Stimulated activated CD4-positive, alpha-beta T cell treated with anti-CD3 and anti-CD28 coated beads, Interleukin-4, amount 100 ng/mL, for 1 hour (primary cell): ENCODE measurements at places on chromosomes 1 and 21.

GRCh38 chr1:210342986-210343780 lies 14.5 kb downstream of the HHAT start:
- no peak for DNase-seq

DNA sequence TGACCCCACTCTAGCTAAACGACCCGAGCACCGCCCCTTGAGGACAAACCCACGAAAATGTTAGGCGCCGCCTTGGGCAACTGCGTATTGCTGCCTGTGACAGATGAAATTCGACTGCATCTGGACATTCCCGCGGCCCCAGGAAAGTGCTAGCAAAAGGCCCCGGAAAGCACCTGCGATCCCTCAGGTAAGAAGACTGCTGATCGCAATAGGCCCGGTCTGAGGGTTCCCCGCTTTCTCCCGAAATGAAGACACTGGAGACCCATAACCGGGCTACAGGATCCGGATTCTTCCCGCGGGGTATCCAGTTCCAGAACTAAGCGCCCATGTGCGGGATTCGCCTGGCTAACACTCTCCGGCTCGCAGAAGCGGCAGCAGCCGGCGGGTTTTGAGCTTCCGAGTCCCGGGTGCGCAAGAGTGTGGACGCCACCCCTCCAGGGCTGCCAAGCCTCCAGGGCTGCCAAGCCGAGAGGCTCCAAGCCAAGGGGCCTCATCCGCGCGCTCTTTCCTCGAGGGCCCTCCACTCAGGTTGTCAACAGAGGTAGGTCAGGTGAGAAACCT lies 157.9 kb upstream of the NBPF11 start:
- no peak for DNase-seq

DNA sequence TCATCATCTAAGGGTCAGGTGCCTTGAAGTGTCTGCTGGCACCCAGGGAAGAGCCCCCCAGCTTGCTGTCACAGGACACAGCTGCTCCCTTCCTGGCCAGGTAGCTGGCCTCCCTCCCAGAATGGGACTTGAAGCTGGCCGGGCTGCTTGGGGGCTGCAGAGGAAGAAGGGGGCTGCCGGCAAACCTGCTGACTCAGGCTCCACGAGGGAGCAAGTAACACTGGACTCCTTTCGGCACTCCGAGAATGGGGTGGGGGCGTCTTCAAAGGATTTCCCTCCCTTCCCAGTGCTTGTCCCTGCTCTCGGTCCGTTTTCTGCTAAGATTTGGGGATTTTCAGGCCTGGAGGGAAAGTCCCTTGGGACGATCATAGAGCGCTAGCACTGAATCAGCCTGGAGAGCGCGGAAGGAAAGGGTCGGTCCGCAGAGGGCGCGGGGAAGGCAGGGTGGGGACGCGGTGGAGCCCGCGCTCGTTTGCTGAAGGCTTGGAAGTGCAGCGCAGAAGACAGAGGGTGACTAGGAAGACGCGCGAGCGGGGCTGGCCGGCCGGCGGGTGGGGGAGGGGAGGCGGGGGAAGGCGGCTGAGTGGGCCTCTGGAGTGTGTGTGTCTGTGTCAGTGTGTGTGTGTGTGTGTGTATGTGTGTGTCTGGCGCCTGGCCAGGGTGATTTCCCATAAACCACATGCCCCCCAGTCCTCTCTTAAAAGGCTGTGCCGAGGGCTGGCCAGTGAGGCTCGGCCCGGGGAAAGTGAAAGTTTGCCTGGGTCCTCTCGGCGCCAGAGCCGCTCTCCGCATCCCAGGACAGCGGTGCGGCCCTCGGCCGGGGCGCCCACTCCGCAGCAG lies at the start of gene CSF1:
TSS of gene CSF1 (plus strand) at position 727 of the 840 bp plus-strand sequence. CDS start 175 bp downstream, outside the sequence.
- DNase-seq = peak; percentile 71

DNA sequence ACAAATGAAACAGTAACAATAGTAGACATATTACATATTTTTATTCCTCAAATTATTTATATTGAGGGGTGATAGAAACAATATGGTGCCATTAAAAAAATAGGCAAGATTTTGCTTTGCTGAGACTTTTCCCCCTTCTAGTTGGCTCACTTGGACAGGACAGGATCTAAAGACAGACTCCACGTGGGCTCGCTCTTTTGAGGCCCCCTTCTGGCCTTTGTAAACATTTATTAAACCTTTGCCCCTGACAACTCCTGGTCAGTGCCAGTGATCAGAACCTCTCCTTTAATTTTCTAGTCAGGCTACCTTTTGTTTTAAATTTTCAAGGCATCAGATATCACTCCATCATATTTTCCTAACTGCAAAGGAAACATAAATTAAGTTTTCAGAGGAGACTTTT lies 49.7 kb upstream of the IFI44L start:
- DNase-seq = no peak

GRCh38 chr1:207335695-207336363 lies 14.4 kb downstream of the CD55 start:
- no peak for DNase-seq

- DNase-seq = no peak
These were observed 32.4 kb upstream of the ATP1A1 start for GRCh38 chr1:116340506-116341231.

DNA sequence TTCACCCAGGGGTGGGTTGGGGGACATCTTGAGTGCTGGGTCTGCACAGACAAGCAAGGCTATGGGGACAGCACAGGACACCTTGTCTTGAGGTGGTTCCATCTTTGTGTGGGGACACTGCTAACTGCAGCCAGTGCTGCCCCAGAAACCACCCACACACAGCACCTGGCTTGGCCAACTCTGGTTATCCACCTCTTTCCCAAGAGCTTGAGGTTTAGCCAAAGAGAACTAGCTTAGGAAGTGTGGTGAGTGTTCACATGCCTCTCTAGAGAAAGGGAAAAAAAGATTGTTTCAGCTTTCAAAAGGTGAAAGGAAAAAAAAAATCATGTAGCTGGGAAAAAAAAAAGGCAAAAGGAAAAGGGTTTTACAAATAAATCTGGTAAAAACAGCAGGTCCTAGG lies 32.4 kb downstream of the BCAR3 start:
- DNase-seq = no peak

- no peak for DNase-seq
These were observed 2.9 kb downstream of the LHX8 start for GRCh38 chr1:75136921-75137641.

DNA sequence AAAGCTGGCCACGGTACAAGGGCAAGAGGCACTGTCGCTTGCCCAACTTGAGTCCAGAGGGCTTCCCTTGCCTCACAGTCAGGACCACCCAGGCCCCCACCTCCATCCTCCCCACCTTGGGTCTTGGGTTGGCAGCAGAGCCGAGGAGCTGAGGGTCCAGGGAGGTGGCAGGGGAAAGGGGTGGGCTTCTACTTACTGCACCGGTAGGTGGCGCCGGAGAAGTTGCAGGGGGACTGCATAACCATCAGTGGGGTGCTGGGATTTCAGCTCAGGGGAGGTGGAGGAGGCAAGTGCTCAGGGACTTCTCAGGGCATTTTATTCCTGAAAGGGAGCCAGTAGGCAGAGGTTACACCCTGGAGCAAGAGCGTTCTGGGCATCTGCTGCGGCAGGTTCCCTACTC lies 44.0 kb downstream of the TRIM62 start:
- peak; percentile 43 for DNase-seq

DNA sequence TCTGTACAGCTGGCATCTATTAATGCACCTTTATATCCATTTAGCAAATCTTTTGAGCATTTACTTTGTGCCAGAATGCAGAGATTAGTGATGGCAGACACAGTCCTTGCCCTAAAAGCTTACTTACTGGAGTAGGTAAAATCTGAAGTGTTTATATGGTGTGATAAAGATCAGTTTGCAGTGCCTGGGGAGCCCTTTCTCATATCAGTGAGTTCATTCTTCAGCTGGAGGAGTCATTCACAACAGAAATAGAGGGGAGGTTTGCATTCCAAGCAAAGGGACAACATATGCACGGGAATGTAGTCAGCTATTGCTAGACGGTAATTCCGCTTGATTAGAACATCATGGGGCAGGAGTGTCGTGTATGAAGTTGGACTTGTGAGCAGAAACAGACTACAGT lies 8.4 kb downstream of the SLC35F3 start:
- DNase-seq = no peak

- no peak for DNase-seq
These were observed 3.2 kb upstream of the SPRR4 start for GRCh38 chr1:152967201-152967600.

GRCh38 chr1:181504399-181504842 lies 21.1 kb downstream of the CACNA1E start:
- no peak for DNase-seq

DNA sequence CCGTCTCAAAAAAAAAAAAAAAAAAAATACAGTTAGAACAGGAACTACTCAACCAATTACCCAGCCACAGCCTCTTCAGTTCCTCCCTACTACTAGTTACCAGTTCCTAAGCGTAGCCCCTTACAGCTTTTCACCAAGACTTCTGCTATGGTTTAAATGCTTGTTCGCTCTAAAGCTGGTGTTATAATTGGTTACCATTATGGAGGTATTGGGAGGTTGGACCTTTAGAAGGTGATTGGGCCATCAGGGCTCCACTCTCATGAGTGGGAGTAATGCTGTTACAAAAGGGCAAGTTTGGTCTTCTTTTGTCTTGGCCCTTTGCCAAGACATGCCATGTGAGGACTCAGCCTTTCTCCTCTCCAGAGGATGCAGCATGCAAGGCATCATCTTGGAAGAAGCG lies 3.0 kb upstream of the SMPDL3B start:
- no peak for DNase-seq

DNA sequence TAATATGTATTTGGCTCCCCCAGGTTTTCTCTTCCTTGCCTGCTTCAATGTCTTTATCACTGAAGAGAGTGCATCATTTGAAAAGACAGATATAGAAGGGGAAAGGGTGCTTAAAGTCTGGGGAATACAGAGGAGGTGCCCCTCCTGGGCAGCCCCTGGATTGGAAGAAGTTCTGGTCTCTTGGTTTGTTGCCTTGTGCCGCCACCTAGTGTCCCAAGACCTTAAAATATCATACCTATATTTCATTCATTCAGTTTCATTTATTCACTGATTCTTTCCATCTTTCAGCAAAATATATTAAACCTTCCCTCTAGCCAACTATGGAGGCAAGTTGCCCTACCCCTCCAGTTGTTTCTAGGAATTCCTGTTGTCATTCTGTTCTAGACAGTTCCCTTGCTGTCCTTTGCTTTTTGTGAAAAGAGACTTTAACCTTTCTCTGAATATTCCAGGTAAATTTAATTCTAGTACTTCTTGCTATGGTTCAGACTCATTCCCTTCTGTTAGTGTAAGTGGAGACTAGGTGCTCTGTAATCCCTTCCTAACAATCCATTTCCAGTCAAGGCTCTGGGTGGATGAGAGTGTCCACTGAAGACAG lies 56.1 kb downstream of the MEF2D start:
- peak; percentile 41 for DNase-seq

DNA sequence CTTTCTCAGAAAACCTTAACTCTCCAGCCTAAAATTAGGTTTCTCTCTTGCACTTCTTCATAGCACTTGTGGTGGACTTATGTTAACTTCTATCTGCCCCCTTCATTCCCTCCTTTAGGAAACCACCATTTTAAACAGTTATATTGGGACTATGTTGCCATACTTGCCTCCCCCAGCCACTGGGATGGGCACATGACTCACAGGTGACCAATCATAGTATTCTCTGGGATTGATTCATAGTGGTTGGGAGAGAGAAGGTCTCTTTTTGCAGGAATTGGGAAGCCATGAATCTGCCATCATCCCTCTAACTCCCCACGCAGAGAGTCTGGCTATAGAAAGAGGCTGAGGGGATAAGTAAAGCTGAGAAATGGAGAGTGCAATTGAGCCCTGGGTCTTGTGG lies 50.4 kb upstream of the NRDC start:
- no peak for DNase-seq

DNA sequence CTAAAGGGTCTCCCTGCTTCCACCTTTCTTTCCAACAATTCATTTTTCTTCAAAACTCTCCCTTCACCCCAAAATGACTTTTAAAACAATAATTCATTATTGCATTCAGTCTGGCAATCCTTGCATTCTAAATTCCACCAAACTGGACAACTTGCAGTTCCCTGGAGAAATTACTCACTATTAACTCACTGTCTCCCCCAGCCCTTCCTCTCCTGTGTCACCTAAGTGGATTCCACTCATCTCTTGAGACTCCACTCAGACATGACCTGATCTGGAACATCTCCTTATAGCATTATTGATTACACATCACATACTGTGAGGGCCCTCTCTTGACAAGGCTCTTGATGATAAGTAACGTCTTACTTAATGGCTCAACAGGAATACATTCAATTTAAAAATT lies 257.1 kb downstream of the BRINP2 start:
- DNase-seq = no peak

DNA sequence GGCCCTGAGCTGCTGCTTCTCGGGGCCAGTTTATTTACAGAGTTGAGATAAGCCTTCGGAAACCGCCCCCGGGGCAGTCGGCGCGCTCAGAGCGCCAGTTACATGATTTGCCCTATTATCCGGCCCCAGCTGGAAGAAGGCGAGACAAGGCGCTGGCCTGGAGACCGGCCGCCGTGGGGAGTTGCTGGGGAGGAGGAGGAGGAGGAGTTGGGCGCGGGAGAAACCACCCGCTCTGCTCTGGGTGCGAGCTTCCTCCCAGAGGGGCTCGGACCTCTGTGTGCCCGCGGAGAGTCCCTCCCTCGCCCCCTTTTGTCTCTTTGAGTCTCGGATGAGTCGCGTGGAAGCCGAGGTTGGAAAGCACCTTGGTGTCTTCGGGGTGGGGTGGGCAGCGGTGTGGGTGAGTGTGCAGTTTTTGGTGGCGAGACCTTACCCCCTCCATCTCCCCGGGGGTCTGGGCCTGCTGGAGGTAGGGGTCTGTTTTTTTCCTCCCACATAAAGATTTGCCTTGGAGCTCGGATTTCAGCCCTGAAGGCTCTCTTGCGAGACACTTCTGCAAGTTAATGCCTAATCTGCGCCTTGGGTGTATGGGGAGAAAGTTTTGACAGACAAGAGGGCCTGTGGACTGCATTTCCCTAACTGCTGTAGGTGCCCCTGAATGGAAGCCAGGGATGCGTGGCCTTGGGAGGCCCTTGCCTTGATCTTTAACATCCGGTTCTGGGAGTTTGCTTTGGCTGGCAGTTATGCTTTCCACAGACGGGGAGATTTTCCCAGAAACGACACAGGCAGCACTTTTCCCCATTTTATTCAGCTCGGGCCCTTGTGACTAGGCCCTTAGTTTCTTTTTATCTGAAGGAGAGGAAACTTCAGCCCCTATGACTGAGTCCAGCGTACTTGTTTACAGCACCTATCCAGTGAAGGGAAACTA lies 80.0 kb downstream of the NDUFS5 start:
- peak; percentile 53 for DNase-seq

GRCh38 chr21:45041351-45041805 lies 33.0 kb upstream of the ADARB1 start:
- DNase-seq = no peak

- DNase-seq = no peak
These were observed 356.6 kb downstream of the PLA2G4A start for GRCh38 chr1:187185389-187185788.
